Type B pancreatic cell (in vitro differentiated cells): ENCODE measurements at places on chromosomes 3 and 15. TPM values are rescaled to one million over a fixed set of nuclear protein-coding genes. Genes with fewer than 3 reads are reported as not detected.

- DNase-seq: no peak
Observed at GRCh38 chr3:142881445-142882224, 7.2 kb downstream of the PCOLCE2 start.

GRCh38 chr3:125398952-125399351, 23.8 kb upstream of the ZNF148 start:
- no peak for DNase-seq

DNA sequence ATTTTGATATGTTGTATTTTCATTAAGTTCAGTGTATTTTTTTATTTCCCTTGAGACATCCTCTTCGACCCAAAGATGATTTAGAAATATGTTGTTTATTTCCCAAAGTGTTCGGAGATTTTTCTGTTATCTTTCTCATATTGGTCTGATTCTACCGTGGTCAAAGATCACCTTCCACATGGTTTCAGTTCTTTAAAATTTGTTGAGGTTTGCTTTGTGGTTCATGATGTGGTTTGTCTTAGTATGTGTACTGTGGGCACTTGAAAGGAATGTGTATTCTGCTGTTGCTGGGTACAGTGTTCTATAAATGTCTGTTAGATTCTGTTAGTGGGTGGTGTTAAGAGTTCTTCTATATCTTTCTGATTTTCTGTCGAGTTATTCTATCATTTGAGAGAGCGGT, 103.4 kb upstream of the FHIT start:
- no peak for DNase-seq

DNA sequence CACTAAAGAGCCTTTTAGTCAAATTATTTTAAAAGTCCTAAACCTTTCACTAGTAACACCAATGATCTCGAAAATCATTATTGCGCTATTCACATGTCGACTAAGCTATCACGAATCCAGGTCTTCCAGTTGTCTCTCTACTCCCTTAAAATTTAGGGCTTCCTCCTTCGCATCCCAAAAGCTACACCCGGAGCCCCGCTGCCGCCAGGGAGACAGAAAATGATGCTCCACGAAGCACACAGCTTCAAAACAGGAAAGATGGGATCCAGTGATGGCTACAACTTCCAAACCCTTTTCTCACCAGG, 253 bp downstream of the IFT80 start:
- no peak for DNase-seq

DNA sequence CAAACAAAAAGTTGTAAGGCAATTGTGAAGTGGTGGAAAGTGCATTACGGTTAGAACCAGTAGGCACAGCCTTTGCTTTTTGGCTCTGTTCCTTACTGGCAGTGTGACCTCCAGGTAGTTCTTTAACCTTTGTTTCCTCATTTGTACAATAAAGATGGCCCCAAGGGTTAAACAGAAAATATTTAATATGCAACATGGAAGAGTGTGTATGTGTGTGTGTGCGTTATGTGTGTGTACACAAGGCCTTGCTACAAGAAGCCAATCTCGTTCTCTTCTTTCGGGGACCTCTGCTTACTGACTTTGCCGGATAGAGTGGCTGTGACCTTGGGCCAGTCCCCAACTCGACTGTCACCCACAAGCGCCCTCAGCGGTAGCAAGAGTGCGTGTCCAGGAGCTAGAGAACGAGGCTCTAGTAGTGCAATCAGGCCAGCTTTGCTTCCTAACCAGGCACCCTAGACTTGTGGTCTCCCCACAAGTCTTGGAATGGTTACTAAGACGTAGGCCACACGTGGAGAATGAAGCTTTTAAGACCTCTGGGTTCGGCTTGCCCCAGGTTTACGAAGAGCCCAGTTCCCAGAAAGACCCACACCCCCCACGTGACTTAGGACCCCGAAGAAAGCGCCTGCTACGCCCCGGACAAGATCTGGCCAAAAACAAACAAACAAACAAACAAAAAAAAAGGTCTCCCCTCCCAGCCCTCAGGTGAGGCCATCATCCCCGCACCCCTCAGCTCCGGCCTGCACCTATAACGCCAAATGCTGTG, 593 bp downstream of the CIAO2A start:
- DNase-seq: no peak

DNA sequence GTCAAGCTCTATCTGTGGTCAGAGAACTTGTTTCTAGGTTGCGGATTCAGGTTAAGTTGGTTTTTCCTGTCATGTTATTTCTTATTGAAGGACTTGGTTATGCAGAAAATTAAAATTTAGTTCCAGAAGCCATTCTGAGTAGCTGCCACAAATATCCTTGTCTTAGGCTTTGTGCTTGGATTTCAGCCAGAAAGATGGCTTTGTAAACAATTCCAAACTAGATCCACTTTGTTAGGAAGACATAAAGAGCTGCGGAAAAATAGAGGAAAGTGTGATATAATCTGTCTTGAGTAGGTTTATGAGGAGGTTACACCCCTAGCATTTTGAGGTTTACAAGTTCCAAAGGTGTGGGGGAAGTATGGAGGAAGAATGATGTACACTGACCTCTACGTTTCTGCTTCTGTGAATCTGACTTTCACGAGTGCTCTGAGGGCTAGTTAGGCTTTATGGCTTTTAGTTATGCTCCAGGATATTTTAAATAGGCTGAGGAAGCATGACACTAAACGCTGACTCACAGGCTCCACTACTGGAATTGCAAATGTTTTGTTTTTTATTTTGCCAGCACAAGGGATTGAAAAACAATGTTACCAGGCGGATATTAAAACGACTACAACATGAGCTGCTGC, 46.3 kb upstream of the UTS2B start:
- no peak for DNase-seq

GRCh38 chr3:111751961-111752360, 107.1 kb upstream of the PHLDB2 start:
- DNase-seq: no peak

DNA sequence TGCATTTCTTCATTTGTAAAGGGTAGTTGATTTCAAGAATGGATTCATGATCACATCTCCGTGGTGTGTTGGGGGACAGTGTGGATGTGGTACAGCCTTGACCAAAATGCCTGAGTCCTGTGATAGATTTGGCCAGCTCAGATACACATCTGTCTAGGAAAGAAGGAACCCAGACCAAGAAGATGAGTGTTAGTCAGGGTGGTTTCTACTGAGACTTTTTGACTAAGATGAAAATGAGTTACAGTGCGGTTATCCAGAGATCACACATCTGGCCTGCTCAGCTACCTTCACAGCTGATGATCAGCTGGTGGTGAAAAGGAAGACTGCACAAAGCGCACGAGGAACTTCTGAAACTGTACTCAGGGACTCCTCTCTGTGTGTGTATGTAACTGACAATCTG, 68.0 kb downstream of the FNDC3B start:
- DNase-seq: no peak

DNA sequence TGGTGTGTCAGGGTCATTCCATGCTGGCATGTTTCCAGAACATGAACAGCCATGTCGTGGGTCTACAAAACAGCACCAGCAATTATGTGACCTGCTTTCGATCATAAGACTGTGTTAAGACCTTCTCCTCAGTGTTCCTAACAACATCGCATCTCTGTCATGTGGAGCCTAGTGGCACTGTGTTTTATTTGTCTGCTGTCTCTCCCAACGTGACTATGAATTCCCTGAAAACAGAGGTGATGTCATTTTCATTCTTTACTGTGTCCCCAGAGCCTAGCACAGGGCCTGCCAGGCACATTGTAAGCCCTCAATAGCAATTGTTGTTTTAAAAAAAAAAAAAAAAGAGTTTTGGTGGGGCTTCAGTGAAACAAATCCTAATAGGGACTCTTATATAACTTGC, 94.2 kb upstream of the IL12A start:
- no peak for DNase-seq

DNA sequence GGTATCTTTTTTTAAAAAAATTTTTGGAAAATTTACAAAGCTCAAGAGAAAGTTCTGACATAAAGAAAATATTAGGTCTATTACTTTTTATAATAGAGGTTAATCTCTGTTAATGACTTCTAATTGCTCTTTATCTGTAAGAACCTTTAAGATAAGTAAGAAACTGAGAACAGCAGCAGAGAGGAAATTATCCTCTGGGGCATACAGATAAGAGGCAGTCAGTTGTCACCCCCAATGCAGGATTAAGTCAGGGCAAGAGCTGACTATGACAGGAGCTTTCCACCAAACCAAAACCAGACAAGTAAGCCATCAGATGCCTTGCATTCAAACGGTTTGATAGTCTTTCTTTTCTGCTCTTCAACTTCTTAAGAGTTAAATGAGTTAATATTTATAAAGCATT, 149.0 kb downstream of the GSK3B start:
- no peak for DNase-seq

- DNase-seq: no peak
Observed at GRCh38 chr15:63020759-63021430, 21.7 kb upstream of the TPM1 start.

DNA sequence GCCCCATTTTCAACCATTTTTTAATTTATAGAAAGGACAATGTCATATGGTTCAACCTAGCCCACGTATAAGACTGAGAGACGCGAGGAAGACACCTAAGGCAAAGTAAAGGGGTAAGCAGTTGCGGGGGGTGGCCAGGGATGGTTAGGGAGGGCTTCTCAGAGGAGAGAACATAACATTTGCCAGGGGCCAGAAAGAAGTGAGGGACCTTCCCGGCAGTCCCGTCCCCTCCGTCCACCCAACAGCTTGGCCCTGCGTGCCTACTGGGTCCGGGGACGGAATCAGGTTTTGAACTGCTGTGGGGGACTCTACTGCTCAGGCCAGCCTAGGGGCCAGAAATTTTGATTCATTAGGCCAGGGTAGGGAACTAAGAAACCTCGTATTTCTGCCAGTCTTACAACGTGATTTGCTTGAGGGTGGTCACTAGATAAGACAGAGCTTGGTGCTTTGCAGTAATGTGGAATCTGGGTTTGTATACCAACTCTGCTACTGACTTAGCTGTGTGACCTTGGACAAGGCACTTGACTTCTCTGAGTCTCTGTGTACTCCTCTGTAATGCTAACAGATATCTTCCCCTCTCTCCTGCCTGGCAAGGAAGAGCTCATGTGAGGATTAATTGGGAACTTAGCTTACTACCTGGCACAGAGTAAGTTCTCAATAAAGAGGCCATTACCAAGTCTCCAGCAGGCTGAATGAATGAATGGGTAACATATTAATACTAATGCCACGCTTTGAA, 734 bp upstream of the SLC6A20 start:
- peak; percentile 59 for DNase-seq

- DNase-seq: no peak
Observed at GRCh38 chr3:107943786-107944523, 146.9 kb downstream of the CD47 start.

- no peak for DNase-seq
Observed at GRCh38 chr3:114809668-114810413, 337.2 kb downstream of the ZBTB20 start.

DNA sequence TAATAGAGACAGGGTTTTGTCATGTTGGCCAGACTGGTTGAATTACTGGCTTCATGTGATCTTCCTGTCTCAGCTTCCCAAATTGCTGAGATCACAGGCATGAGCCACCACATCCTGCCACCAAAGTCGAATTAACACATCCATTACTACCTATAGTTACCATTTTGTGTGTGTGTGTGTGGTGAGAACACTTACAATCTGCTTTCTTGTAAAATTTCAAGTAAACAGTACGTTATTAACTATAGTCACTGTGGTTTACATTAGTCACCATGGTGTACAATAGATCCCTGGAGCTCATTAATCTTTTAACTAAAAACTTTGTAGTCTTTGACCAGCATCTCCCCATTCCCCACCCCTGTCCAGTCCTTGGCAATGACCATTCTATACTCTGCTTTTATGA, 270.0 kb downstream of the NAALADL2 start:
- no peak for DNase-seq

DNA sequence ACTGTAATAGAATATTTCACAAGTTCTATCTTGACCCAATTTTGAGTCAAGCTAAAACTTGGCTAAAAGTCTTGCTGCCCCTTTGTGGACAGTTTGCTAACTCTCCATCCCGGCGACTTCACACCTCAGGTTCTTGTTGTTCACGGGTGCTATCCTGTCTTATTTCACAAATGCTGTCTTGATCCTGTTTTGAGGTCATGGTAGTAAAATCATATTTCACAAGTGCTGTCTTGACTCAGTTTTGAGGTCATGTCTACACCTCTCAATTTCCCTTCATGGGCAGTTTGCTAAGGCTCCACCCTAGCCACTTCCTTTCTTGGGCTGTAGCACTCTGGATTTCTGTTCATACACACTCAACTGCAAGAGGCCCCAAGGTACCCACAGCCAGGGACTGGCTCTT, 45.0 kb upstream of the GK5 start:
- DNase-seq: no peak

CDHR4 gene
- 0.29 TPM in 1 of 2 replicates, not detected in the other for total RNA-seq

SCG3 gene
- 13.0 and 18.2 TPM in 2 replicates for total RNA-seq

VILL gene
- 14.2 and 16.9 TPM in 2 replicates for total RNA-seq

TMEM212 gene
- total RNA-seq: not detected in 2 replicates

ZIC4 gene
- total RNA-seq: 40.2 TPM in 1 of 2 replicates, not detected in the other

SLC12A1 gene
- 0.05 and 0.53 TPM in 2 replicates for total RNA-seq

CLDN18 gene
- 7.3 and 50.8 TPM in 2 replicates for total RNA-seq
